Cortex of kidney (tissue), 1 donor: ENCODE measurements at places on chromosomes 7 and 10.

DNA sequence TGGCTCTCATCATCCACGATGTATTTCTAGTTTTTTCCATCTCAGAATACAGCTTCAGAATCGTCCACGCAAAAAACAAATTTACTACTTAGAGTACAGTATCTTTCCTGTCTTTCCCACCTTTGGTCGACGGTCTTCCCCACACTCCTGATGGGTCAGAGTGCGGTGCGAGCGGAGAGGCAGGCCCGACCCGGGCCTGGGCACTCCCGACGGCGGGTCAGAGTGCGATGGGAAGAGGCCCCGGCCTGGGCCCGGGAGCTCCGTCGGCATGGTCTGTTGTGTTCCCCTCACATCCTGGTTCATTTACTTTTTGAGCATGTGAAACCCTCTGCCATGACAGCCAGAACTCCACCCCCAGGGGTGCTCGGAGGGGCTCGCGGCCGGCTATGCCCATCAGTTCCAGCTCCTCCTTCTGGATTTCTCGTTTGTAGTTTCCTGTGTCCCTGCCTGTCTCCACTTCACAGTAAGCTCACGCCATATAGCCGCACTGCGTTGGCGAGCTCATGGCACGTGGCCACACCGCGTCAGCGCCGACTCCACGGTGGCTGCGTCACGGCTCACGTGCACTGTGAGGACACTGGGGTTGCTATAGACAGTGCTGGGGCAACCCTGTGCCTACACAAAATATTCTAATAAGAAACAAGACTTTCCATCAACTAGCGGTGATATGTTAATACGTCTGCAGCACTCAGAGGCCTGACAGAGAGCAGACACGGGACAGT, 7.8 kb downstream of the COX19 start:
- no peak for DNase-seq

DNA sequence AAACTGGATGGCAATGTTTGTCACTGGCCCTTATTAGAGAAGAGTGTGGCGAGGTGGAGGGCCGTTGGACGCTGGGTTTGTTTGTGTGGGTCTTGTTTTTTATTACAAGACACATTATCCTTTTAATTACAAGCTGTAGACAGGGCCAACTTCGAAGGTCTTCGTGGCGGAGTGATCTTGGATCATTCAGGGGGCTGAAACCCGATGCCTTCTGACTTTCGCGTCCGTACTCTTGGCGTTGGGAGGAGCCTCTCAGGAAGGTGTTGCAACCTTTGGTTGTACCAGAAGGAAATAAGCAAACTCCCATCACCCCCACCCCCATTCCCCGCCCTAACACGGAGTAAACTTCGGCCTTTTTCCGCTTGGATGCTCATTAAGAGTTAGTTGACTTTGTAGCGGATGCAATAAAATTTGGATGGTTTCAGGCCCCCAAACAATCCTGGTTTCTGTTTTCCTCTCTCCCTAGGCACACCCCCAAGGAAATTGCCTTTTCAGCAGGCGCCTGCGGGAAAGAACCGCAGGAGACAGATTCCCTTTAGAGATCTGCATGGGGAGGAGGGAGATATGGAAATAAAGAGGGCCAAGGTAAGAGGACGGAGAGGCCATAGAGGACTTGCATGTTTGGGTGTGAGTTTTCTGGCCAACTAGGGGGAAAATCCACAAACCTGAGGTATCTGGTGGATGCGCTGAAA, 294.5 kb upstream of the NFE2L3 start:
- no peak for DNase-seq

- DNase-seq, result no peak
Measured at GRCh38 chr7:114718861-114719260, 203.0 kb upstream of the MDFIC start.

- no peak for DNase-seq
Measured at GRCh38 chr10:29427667-29428066, 138.8 kb downstream of the LYZL1 start.

- DNase-seq, result no peak
Measured at GRCh38 chr7:951881-952547, 2.5 kb downstream of the ADAP1 start.

DNA sequence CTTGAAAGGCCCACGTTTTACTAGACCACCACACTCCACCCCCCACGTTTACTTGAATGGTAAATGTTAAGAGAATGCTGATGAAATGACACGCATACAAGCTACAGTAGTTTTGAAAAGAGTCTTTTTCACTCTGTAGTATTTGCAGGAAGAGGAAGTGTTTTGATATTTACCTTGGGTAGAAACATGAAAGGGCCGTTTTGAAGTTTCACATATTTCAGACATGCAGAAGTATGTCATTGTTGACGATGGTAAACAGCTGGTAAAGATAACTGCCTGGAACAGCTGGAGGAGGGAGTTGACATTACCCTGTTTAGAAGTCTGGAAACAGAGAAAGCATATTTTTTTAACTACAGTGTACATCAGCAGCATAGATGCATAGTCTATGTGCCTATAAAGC, 160.7 kb downstream of the NXPH1 start:
- DNase-seq, result no peak

- DNase-seq, result no peak
Measured at GRCh38 chr7:130632111-130632510, 36.4 kb downstream of the COPG2 start.

DNA sequence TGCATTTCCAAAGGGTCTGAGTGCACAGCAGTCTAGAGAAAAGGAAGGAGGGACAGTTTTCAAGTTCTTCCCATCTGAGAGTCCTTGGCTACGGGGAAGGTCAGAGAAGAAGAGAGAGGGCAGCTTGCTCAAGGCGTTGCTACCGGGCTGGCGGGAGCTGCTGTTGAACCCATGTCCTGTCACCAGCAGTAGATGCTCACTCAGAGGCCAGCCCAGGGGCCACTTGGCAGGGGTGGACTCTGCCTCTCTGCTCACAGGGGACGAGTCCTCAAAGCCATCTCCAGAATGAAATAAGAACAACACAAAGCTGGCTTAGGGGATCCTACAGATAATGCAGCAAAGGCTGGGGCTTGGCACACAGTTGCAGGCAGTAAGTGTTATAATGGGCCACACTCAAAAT, 231.5 kb downstream of the TNS3 start:
- no peak for DNase-seq

GRCh38 chr7:73707045-73707631, 12.3 kb downstream of the STX1A start:
- DNase-seq, result no peak

GRCh38 chr10:33139181-33139646, 181.2 kb upstream of the ITGB1 start:
- DNase-seq, result no peak

DNA sequence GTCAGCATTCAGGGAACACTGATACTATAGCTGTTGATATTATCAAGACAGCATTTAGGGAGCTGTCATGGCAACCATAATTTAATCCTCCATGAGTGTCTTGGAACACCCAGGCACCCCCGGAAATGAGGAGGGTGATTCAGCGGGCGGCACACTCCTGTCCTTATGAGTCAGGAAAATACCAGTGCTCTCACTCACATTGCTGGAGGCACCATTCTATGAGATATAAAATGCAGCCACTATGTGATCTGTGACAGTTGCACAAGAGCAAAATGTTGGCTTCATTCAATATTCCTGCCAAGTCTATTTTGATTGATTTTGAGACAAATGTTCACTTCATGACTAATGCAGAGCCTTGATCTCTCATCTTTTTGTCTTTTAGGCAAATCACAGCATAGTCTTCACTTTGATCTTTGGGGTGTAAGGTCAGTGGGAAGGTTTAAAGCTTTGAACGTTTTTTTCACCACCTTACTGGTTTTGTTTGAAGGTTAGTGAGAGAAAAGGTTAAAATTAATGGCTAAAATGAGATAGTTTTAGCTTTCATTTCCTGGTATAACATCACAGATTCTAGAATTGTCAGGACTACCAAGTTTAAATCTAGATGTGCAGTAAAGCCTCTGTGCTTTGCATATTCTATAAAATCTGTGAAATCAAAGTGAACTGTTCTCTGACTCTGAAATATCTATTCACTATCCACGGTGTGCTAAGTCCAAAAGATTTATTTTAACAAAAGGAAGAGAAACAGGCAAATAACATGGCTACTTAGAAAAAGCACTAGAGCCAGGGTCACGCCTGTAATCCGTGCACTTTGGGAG, 12.4 kb upstream of the ARHGAP12 start:
- no peak for DNase-seq

DNA sequence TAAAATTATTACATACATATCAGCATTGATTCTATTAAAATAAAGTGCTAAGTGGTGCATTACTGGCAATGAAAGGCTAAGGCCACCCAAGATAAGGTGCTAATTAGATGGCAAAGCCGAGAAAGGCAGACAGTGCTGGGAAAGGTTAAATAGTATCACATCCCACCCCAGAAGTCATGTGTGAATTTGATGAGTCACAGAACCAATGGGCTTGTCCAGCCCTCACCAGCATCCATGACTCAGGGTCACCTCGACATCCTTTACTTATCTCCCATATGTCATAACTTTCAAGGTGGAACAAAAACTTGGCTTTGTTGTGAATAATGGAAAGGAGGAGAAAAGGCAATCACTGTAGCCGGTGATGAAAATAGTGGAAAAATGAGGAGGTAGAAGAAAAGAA, 459.1 kb downstream of the PLXNA4 start:
- DNase-seq, result no peak

DNA sequence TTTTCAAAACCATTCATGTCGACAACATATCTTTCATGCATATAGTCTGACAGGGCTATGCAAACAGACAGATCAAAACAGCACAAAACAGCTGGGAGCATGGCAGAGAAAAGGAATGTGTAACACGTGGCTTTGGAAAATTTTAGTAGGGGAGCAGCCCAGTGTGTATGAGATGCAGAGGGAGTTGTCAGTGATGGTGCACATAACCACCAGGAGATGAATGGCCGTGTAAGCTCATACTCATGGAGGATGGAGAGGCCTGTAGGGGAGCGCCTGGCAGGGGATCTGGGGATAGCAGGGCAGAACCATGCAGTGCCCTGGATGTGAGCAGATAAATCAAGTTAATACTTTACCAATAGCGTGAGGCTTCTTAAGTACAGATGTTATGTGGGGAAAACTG, 45.7 kb downstream of the RHOBTB1 start:
- no peak for DNase-seq

DNA sequence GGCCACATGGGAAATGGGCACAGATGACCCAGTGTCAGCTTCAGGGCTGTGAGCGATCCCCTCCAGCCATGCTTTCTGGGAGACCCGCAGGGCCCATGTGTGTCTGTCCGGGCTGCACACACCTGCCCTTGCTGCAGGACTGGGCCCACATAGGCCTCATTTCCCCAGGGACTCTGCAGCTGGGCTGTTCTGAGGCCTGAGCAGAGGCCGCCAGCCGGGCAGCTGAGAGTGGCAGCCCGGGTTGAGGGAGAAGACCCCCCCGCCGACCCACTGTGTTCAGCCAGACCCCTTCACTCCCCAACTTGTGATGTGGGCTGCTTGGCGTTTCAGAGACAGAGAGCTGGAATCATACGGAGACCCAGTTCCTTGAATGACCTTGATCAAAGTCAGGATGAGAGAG, 50.1 kb upstream of the DPYSL4 start:
- DNase-seq, result no peak

- DNase-seq, result no peak
Measured at GRCh38 chr10:74628136-74628535, 198.3 kb upstream of the KAT6B start.

DNA sequence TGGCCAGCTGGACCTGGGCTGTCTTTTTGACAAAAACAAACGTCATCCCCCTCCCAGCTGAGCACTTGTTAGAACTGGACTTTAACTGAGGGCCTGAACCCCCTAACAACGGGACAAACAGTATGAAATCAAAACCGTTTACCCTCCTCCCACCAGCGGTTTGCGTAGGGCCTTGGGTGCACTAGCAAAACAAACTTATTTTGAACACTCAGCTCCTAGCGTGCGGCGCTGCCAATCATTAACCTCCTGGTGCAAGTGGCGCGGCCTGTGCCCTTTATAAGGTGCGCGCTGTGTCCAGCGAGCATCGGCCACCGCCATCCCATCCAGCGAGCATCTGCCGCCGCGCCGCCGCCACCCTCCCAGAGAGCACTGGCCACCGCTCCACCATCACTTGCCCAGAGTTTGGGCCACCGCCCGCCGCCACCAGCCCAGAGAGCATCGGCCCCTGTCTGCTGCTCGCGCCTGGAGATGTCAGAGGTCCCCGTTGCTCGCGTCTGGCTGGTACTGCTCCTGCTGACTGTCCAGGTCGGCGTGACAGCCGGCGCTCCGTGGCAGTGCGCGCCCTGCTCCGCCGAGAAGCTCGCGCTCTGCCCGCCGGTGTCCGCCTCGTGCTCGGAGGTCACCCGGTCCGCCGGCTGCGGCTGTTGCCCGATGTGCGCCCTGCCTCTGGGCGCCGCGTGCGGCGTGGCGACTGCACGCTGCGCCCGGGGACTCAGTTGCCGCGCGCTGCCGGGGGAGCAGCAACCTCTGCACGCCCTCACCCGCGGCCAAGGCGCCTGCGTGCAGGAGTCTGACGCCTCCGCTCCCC, at the start of gene IGFBP1:
Gene IGFBP1 (plus strand): TSS at position 304 of the 808 bp plus-strand sequence. CDS start 165 bp downstream, at position 469.
- DNase-seq, result no peak

DNA sequence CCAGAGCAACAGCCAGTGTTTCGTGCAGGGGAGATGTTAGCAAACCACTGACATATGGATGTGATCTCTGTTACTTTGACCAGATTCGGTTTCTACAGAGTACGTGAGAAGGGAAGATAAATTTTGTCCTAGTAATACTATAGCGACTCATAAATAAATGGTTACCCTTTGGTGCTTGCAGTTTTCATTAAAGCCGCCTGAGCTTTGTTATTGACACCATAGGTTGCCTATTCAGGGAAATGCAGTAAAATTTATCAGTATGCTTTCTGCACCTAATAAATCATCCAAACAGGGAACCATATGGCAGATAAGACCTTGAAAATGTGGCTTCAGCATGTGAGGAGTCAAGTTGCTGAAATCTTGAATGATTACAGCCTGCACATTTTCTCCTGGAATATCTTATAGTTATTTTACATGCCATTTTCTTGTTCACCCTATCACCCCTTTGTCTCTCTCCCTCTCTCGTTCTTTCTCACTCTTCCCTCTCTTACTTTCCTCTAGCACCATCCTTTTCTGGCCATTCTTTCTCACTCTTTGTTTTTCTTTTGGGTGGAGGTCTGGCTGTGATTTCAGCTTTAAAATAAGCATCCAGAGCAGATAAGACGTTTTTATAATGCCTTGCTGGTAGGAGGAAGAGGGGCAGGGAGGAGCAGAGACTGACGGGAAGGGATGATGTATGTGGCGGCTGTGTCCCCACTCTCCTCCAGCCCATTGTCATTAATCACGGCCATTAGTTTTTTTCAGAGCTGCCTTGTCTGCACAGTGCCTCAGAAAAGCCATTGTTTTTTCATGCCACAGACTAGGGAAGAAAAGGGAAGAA, 182.5 kb downstream of the LRMDA start:
- DNase-seq, result no peak

- no peak for DNase-seq
Measured at GRCh38 chr7:112898432-112899290, 108.5 kb upstream of the TMEM168 start.

DNA sequence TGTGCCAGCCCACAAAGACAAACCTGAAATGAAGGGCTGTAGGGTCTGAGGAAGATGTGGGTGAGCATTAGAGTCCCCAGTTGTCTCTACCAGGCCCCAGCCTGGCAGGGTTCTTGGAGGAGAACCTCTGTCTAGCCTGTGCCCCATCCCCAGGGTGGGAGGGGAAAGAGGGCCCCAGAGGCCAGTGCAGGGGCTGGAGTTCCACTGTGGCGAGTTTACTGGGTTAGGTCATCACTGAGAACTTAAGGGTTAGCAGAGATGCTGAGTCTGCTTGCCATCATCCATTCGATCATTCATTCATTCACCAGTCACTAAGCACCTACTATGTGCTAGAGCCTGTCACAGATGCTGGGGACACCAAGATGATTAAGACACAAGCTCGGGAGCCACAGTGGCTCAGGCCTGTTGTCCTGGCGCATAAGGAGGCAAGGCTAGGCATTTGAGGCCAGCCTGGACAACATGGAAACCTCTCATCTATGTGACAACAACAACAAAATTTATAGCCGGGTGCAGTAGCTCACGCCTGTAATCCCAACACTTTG, 2.6 kb downstream of the ANKRD2 start:
- no peak for DNase-seq
